ENCODE measurements at places on chromosomes 5 and 9. TPM values are rescaled to one million over a fixed set of nuclear protein-coding genes. Genes with fewer than 3 reads are reported as not detected.

OGN gene
- not detected for total RNA-seq

SLC36A3 gene
- total RNA-seq: not detected

FAM221B gene
- not detected for total RNA-seq

C9orf50 gene
- total RNA-seq: not detected

GABRA1 gene
- not detected for total RNA-seq

LCN9 gene
- not detected for total RNA-seq

PCDHA9 gene
- not detected for total RNA-seq

PCDH1 gene
- 17.4 TPM for total RNA-seq

FRRS1L gene
- total RNA-seq: 0.69 TPM

EPB41L4B gene
- 5.9 TPM for total RNA-seq

PRLR gene
- total RNA-seq: 0.35 TPM

KIF12 gene
- 13.5 TPM for total RNA-seq

LTC4S gene
- total RNA-seq: 9.1 TPM

ACOT12 gene
- total RNA-seq: not detected

PRUNE2 gene
- total RNA-seq: 0.63 TPM

MARCOL gene
- total RNA-seq: not detected

SLC25A48 gene
- total RNA-seq: not detected

CNTNAP3 gene
- 5.5 TPM for total RNA-seq

ANKRD18A gene
- 2.7 TPM for total RNA-seq

NXNL2 gene
- 3.1 TPM for total RNA-seq

NUTM2G gene
- total RNA-seq: not detected
